ENCODE measurements at places on chromosomes 4 and X. TPM values are rescaled to one million over a fixed set of nuclear protein-coding genes. Genes with fewer than 3 reads are reported as not detected.

The ARHGEF6 gene
- 3.2 TPM for total RNA-seq

- DNase-seq = no peak
These were observed 332.2 kb downstream of the DHX15 start for GRCh38 chr4:24252121-24252520.

GRCh38 chrX:12936947-12937346 lies 30.5 kb downstream of the TLR8 start:
- no peak for DNase-seq

DNA sequence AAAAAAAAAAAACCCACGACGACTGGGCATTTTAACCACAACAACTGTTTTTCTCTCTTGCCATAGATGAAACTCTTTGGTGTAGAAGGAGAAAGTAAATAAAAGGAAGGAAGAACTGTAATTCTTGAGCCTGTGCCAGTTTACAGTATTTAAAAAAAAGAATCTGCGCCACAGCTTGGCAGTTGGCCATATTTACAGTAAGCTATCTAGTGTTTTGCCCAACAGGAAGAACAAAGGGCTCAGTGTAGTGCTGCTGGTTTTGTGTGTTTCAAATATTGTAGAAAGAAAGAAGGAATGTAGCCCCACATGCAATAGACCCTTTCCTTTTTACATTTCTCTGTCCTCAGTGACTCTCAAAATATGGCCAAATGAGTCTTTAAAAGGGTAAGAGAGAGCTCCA lies 66.1 kb downstream of the NR3C2 start:
- peak; percentile 62 for DNase-seq

The MTTP gene
- not detected for total RNA-seq
